NCI-H1417 (cell line): ENCODE measurements at places on chromosomes 6 and 20.

GRCh38 chr6:10831609-10832008 lies 6.7 kb downstream of the MAK start:
- DNase-seq: no peak

GRCh38 chr6:161507375-161507774 lies 233.5 kb upstream of the AGPAT4 start:
- DNase-seq: no peak

DNA sequence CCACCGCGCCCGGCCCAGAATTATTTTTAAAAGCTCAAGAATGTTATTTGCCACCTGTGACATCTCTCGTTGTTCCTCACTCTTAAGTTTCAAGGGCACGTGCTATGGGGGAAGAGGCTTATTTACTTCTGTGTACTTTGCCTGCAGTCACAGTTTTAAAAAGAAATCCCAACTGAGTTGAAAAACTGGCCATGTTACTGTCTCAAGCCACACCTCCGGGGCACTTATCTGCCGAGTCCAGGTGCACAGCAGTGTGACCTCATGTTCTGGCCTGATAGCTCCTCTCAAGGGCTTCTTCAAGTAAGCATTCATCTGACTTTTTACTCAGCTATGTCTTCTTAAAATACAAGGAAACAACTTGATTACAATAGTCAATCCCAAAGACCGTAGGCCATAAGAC lies 34.5 kb downstream of the SHLD1 start:
- no peak for DNase-seq

- no peak for DNase-seq
Measured at GRCh38 chr6:23327621-23328020, 758.3 kb downstream of the HDGFL1 start.

DNA sequence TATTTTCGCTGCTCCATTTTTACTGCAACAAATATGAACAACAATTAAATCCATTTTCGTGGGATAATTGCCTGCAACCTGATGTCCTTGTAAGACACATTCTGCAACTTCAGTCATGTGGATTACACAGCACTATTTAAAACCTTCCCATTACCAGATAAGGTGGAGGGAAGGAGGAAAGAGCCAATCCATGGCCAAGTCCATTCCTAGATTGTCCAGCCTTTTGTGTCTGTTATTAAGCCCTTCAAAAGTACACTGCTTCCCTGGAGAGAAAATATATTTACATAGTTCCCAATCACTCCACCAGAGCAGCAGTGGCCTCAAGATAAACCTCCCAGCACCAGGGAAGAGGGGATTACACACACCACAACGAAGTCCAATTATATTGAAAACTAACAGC lies 347.9 kb downstream of the CDH26 start:
- peak; percentile 62 for DNase-seq

DNA sequence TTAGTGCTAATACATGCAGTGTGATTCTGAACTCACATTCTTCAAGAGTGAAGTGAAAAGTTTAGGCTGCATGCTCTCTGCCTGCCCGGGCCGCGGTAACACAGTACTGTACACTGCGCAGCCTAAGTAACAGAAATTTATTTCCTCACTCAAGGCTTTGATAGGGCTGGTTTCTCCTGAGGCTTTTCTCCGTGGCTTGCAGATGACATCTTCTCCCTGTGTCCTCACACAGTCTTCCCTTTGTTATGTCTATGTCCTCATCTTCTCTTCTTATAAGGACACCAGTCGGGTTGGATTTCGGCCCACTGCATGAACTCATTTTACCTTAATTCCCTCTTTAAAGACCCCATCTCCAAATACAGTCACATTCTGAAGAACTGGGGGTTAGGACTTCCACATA lies 51.1 kb upstream of the TMEM170B start:
- no peak for DNase-seq

GRCh38 chr6:127460465-127460864 lies 1.3 kb upstream of the KIAA0408 start:
- no peak for DNase-seq

DNA sequence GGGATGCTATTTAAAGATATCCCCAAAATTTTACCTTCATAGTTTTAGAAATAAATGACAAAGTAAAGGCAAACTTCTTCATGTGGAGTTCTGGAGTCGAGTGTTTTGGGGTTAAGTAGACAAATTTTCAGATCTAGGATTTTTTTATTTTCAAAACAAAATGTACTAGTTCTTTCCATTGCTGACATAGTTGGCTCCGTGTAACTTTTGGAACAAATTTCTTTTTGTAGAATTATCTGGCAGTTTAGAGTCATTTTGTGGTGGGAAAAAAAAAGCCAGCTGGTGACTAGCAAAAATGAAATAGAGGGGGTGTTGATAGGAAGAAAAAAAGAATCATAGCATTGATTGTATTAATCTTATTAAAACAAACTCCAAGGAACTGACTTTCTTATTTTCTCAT lies 131.6 kb upstream of the TCF21 start:
- no peak for DNase-seq

- DNase-seq: no peak
Measured at GRCh38 chr6:44035621-44036020, 91.6 kb downstream of the MRPL14 start.

GRCh38 chr20:44836601-44837120 lies 26.3 kb upstream of the RIMS4 start:
- DNase-seq: no peak

DNA sequence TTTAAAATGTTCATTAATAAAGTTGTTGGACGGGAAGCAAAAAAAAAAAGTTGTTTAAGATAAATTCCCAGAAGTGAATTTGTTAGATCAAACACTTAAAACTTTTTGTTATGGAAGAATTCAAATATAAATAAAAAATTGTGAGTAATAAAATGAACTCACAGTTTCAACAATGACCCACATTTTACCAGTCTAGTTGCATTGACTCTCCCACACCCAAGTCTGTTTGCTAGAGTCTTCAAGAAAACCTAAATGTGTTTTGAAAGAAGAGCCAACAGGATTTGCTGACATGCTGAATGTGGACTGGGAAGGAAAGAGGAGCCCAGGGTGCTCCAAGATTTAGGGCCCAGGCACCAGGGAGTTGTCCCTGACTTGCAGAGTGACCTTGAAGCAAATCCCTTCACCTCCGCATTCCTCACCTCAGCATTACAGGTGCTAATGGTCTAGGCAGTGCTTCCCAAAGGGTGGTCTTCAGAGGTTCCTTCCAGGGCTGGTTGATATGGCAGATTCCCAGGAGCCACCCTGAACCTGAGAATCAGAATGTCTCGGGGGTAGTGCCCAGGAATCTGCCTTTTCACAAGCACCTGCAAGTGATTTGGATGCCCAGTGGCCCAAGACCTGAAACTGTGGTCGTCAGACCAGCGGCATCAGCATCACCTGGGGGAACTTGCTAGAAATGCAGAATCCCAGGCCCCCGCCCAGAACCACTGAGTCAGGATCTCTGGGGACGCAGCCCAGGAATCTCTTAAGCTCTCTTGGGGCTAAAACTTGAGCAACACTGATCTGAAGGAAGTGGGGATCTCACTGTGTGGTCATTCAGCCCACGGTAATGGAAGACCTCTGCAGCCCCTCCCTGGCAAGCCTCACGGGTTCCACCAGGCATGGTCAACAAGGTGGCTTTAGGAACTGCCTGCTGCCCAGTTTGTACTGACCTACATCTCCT lies 31.1 kb downstream of the POFUT1 start:
- no peak for DNase-seq

DNA sequence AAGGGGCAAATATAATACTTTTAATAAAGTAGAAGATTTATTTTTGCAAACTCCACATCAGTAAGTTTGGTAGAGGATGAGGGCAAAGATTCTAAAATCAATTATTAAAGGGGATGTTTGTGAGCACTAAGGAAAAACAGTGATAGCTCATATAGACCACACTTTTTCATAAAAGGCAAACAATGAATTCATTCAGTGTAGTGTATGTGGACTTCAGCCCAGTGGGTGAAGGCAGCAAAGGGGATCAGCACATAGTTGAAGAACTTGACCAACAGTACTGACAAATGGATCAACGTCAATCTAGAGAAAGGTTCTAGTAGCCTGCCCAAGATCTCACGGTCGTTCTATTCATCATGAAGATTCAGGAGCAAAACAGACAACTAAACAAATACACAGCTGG lies 45.3 kb downstream of the MAK start:
- DNase-seq: no peak

DNA sequence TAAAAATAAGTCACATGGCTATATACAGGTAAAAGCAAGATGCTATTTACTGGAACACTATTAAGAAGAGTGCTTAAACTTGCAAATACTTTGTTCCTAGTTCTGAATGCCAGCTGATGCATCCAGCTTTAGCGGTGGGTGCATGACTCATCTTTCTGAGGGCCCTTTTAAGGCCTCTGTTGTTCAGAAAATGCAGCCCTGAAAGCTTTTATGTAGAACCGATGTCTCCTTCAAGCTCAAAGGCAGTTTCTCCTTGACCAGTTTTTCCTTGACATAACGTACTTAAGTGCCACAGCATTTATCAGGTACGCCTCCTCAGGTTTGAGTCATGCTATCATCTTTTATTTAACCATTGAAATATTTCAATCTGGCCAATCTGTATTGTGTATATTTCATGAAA lies 82.8 kb downstream of the MLIP start:
- no peak for DNase-seq

DNA sequence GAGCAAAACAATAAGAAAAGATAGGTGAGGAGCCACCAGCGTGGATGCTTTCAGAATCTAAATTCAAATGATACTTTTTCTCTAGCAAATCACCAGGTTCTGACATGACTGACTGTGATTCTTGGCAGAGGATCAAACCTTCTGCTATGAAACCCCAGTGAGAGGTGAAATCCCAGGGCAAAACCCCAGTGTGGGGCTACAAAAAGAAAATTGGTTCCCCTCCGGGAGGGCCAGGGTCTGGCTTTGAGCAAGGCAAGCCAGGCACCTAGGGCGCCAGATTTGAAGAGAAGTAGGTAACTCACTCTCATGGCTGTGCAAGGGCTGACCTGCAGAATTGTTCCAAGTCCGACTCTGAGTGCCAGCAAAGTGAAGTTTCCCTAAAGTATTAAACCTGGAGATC lies 20.2 kb upstream of the RALGAPA2 start:
- DNase-seq: no peak

- DNase-seq: peak; percentile 38
Measured at GRCh38 chr6:16244869-16245451, 6.6 kb downstream of the GMPR start.

DNA sequence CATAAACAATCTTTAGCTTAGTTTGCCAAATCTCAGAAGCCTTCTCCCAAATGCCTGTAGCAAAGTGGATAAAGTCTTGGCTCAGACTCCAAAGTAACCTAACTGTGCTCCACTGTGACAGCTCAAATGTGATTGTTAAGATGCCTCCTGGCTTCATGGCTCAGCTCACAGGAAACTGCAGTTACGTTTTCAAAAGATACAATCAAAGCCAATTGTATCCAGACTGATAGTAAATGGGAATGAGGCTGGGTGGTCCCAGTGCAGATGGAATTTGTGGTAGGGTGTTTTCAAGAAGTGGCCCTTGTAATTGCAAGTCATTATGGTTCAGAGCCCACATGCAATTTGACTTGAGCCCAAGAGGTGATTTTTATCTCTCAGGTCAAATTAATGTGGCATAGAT lies 151.2 kb upstream of the TAB2 start:
- no peak for DNase-seq

DNA sequence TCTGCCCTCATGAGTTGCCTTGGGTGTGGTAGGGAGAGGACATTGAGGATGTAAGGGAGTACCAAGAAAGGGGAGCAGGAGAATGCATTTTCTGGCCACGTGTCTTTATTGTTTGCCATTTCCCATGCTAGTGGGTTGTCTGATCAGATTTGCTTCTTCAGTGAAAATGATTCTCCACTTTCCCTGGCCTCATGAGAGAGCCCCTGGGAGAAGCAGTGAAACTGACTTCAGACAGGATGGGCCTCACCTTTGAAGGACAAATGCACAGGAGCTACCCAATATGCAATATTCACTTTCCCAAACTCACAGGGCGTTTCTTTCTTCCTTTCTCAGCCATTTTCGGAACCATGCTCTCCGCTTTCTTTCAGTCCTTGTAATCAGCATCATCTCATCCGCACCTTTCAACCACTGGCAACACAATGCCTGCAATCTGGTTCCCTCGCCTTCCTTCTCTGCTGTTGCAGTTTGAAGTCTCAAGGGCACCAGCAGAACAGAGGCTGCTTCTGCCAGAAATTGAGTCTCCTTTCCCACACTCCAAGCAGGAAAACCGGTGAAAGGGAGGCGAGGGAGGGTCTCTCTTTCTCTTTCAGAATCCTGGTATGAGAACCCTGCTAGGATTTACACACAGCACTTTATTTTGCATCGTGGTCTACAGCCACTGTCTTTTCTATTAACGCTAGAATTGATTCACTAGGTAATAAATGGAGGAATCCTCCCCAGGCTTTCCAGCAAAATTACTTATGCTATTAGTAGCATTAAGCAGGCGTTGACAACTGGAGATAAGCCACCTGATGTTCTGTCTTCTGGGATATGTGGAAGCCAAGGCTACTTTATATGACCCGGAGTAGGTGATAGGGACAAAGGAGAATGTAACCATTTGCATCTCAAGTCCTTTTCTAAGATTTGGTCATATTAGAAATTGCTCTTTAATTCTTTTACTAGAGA lies 62.0 kb upstream of the FAM184A start:
- no peak for DNase-seq

- no peak for DNase-seq
Measured at GRCh38 chr20:32333988-32334885, 23.9 kb upstream of the ASXL1 start.

- DNase-seq: peak; percentile 42
Measured at GRCh38 chr6:10465629-10466499, 51.0 kb upstream of the TFAP2A start.

GRCh38 chr6:33638556-33638955 lies 17.4 kb downstream of the ITPR3 start:
- no peak for DNase-seq

- DNase-seq: no peak
Measured at GRCh38 chr20:19889011-19889953, 127.9 kb upstream of the NAA20 start.

DNA sequence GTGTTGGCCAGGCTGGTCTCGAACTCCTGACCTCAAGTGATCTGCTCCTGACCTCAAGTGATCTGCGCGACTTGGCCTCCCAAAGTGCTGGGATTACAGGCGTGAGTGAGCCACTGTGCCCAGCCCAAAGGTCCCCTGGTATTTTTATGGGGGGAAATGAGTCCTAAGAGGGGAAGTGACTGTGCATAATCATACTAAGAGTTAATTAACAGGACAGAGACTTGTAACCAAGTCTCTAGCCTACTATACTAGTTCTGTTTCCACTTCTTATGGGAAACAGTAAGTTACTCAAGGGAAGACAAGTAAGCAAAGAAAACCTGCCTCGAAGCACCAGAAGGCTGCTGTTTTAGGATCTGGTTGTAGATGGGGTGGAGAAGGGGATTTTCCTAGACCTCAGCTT lies 27.9 kb downstream of the TCF15 start:
- DNase-seq: no peak

DNA sequence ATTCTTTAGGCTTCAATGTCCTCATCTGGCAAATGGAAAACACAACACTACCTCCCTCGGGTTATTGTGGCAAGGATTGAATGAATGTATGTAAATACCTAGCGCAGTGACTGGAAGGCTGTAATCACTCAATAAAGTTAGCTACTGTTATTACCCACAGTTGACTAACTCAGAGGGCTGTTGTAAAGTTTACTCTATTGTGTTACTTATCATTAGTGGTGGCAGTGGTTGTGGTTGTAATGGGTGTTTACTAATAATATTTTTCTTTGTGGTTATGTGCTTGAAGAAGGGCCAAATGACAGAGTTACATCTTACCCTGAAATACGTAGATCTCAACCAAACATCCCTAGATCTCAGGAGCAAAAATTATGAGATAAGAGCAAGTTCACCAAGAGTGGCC lies 42.0 kb upstream of the PXDC1 start:
- no peak for DNase-seq

GRCh38 chr6:151067684-151068596 lies 171.8 kb upstream of the AKAP12 start:
- DNase-seq: no peak

GRCh38 chr20:53672484-53673129 lies 79.0 kb upstream of the ZNF217 start:
- DNase-seq: no peak
